ENCODE measurements at places on chromosomes 5 and 9.

DNA sequence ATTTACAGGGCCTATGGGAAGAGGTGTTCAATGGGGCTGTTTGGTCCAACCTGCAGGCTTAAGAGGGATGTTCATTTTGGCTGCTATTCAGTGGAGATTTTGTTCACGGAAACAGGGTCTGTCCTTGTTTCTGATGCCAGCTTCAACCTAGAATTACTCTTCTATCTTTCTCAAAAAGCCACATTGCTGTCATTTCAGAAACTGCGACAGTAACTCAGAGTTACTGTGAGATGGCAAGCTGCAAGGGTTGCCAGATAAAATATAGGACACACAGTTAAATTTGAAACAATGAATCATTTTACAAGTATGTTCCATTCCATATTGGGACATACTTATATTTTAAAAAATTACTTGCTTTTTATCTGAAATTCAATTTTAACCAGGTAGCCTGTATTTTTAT lies 128.0 kb downstream of the NPR3 start:
- DNase-seq, result no peak

DNA sequence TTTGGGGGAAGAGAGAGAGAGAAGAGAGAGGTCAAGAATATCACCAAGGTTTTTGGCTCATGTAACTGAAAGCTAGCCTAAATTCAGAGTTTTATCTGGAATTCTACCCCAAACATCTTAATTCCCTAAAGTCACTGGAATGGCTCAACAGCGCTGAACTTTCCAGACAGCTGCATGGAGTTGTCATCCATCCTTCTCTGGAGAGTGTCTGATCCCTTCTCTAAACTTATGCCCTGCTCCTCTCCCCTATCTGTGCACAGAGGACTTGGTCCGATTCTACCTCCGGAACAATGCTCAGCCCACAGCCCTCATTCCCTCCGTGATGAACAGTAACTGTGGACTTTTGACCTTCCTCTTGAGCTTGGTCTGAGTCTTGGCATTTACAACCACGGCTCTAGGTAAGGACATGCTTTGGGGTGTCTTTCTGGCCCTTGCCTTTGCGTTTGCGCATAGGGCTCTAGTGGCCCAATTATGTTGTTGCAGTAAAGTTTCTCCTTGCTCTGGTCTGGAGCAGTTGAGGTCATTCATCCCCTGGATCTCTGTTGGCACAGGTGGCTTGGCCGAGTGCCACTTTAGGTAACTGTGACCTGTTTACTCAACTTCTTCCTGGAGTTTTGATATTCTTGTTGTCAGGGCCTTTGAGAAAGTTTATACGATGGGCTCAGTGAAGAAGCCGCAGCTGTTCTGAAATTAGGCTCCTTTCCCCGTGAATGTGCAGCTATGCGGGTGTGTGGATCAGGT lies 18.3 kb upstream of the CD180 start:
- DNase-seq, result no peak

DNA sequence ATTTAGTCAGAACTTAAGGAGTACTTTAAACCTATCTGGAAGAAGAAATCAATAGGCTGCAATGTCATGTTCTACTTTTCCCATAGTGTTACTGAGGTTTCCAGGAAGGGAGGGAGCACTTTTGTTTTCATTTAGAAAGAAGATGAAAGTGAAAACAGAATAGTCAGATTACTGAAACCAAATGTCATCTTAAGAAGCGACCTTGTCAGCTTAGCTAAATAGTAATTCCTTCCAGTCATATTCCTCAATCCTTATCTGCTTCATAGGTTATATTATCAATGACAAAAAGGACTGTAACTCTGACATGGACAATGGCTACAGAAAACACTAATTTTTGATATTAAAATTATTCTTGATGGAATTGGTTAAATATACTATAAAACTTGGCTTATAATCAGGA lies 27.7 kb downstream of the SAR1B start:
- DNase-seq, result no peak

GRCh38 chr5:138188626-138189025 lies 9.7 kb downstream of the KIF20A start:
- no peak for DNase-seq

DNA sequence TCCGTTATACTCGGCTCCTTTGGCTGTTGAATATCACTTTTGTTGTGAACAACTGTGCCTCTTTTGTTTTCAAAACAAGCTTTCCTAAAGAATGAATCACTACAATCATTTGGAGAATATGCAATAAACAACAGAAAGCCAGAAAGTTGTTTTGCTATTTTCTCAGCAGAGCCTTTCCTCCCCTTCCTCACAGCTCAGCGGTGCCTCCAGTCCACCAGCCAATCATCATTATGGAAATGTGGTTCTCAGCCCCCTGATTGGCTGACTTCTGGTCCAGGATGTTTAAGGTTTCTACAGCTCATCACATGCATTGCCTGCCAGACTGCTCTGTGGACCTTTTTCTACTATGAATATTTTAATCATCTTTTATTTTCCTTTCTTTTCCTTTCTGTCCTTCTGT lies 9.1 kb upstream of the ZNF608 start:
- DNase-seq, result no peak

DNA sequence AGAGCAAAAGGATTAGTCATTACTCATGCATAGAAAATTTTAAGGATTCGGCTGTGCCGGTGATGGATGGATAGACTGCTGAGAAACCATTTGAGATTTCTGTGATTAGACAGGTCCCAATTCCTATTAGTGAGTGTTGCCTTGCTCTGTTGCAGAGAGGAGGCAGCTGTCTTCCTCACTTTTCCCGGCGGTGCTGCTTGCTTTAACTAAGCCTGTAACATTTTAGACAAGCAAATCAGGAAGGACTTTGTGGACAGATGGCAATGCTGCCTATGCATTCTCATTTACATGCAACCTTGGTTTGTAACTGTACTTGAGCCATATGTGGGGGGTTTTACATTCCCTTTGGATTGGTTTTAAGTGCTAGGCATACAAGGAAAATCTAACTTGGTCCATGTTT lies 1176.3 kb downstream of the CDH18 start:
- DNase-seq, result no peak

DNA sequence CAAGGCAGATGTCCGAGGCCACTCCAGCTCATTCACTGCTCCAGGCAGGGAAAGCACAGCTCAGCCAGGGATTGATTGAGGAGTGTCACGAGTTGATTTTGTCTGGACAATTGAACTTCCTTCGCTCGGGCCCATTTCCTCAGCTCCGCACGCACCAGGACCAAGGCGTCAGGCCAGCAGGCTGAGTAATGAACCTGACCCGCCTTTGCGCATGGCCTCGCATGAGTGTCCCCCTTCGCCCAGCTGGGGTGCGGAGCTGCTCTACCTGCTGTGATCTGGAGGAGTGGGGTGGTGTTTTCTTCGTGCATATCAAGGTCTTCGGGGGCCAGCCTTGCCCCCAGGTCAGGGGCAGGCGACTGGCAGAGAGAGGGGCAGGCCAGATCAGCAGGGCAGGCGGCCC lies 44.0 kb downstream of the VAV2 start:
- no peak for DNase-seq

GRCh38 chr5:178784391-178784790 lies 53.9 kb upstream of the ZNF354A start:
- DNase-seq, result no peak

DNA sequence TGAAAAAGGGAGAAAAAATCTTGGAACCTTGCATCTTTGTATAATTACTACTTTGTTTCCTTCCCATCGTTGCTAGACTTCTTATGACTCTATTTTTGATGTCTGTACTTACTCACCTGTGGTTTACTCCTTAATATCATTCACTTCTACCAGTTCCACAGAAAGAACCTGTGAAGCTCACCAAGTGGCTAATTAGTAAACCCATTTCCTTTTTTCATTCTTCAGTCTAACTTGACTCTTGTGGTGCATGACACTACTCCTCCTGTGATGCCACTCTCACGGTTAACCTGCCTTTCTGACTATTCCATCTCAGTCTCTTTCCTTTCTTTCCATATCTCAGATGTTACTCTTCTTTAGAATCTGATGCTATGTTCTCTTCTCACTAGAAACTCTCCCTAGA lies 14.6 kb downstream of the RECK start:
- DNase-seq, result no peak

DNA sequence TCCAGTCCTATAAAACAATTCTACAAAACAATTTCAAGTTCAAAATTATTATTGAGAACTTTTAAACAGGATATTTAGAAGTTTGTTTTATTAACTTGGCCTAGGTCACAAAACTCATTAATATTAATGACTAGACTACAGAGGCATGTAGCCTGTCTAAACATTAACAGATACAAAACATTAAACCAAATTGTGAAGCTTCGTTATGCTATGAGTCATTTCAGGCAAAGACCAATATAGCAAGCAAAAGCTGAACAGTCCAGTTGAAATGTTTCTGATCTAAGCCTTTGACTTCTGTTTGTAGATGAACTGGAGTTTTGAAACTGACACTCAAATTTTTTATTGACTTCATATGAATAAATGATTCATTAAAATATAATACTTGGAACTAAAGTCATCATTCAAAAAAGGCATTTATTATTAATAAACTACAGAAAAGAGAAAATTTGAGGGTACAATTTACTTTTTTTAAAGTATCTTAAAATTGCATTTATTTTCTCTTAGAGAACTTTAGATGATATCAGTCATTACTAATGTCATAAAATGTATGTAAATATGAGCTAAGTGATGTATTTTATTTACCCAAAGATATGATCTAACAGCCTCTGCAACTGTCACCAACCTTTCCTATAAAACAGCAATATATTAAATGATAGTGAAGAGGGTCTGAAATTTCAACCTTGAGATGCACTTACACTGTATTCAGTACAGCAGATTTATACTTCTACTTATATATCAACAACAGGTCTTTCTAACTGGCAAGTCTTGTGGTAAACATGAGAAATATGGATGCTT lies 188.8 kb downstream of the COMMD10 start:
- no peak for DNase-seq

DNA sequence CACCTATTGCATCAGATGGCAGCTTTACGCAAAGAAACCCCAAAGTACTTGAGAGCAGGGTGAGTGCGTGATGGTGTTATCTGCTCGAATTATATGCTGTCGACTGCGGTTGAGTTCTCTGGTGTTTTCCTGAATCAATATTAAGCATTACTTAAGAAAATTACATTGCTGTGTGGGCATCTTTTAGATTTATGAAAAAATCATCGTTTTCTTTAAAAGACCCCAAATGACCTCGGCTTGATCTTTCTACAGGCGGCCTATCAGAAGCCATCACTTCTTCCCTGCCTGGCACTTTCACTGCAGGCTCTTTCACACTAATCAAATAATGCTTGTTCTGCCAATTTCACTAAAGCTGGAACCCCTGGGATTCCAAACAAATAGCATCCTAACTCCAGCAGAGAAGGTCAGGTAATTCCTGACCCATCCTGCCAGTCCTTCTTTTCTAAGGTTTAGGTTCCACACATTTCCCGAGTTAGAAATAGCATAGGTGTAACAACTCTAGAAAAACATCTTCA lies 1.7 kb downstream of the UBE2QL1 start:
- no peak for DNase-seq

DNA sequence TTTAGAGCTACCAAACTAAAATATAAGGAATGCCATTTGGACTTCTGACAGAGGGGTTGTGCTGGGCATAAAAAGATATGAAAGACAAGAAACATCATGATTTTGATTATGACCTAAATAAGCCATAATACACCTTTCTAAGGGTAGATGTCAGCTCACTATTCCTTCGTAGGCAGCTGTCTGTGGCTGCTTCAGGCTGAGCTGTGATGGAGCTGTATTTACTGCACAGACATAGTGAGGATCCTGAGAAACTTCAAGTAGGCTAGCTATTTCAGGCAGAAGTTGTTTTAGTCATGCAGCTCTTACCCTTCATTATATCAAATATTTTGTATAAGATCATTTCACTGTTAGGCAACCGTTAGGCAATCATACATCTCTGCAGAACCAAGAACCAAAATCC lies 511.7 kb downstream of the CDH12 start:
- no peak for DNase-seq
